ENCODE measurements at places on chromosomes 6 and 20.
A peak's percentile ranks its signal among the peaks of the same experiment; 100 is the strongest.

DNA sequence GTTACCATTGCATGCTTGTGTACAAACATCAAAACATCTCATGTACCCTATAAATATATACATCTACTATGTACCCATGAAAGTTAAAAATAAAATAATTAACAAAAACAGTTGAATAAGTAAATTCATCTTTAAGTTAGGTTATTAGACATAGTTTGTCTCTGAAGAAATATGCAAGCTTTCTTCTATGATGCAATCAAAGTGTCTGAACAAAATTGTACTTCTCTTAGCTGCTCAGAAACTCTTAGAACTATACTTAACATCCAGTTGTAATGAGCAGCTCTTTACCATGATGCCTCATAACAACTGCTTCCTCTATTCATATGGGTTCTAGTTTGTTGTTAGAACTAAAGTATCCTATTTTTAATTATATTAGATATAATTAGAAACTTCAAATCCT lies 5.9 kb downstream of the VNN1 start:
- DNase-seq, result no peak

GRCh38 chr6:73606428-73606827 lies 47.4 kb downstream of the SLC17A5 start:
- no peak for DNase-seq

DNA sequence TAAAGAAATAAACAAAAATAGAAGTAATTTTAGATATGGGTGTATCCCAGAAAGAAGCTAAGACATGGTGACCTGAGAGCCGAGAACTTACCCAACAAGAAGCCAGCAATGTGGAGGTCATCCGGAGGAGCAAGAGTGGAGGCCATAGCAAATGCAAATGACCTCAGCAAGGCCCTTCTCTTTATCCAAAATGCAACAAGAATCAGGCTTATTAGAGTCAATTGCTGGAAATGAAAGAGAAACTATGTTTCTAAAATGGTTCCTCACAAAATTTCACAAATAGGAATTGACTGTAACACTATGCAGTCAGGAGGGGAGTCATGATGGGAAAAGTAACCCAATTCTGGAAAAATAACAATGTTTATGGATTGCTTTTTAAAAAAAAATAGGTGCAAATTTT lies 90.4 kb downstream of the TNFAIP3 start:
- no peak for DNase-seq

DNA sequence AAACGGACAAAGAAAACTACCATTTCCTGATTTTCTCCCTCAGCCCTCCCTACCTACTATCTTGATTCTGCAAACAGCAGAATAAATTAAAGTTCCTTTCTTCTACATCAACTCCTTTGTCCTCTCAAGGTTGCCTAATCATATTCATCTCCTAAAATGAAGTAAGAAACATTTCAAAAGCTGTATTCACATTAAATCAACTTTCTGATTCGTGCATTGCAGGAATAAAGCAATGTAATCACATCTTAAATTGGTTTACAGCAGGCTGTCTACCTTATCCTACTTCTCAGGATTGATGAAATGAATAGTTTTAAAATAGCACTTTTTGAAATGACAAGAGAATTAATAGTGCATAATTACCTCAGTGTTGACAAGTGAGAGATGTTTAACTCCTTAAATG lies 25.1 kb downstream of the PRKN start:
- DNase-seq, result no peak

DNA sequence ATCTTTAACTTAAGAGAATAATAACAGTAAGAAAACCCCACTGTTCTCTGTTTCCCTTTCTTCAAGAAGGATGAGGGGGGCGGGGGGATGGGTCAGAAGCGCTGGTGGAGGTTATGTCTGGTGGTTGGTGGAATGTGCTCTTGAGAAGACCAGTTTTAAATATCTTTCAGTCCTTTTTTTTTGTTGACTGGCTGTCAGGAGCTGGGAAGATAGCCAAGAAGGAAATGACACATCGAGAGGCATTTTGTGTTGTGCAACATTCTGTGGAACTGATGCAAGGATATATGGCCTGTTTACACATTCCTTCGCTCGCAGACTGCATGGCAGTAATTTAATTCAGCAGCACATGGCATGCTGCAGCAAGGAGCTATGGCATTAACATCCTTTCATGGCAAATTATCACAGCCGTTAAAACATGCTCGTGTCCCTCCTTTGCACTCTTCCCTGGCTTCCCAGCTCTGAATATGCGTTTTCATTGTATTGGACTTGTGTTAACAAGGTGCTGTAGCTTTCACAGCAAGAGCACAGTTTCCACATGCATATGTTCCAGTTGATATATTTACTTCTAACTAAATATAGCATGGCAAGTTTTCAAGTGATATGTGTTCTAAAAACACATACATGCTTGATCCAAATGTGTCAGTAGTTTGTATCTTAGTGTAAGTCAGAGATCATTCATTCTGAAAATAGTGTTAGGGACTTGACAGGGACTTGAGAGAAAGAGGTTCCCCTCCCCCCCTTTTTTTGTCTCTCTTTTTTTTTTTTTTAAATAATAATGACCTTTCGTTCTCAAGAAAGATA lies 68.2 kb upstream of the SUPT3H start:
- no peak for DNase-seq

DNA sequence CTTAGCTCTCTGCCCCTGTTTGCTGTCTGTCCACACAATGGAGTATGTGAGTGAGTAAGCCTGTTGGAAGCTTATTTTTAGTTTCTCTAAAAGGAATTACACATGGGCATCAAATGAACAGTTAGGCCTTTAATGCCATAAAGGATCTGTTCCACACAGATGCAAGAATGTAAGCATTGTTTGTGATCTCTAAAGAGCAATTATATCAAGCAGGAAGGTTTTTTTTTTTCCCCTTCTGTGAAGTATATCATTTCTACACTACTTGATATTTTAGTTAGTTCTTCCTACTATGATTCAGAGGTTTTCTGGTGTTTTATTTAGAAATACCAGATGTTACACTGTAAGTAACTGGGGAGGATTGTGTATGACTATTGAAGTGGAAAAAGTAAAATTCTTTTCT lies 627.5 kb downstream of the COL12A1 start:
- no peak for DNase-seq

DNA sequence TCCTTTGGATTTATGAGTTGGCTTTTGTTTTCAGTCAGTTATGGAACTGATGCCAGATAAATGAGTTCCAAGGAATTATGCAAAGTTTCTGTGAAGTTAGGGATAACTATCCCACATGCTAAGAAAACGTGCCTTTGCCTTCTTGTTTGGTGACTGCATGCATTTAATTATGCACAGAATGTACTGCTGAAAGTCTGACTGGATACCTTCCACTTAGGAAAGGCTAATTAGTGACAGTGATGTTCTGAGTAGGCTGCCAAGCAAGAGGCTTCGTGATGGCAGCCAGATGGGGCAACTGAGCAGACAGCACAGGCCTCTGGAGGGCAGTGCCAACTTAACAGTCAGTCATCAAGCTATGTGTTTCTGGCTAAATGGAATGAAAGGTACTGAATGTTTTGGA lies 289.9 kb downstream of the CD109 start:
- DNase-seq, result no peak

GRCh38 chr20:47748069-47748468 lies 37.2 kb downstream of the SULF2 start:
- DNase-seq, result no peak

GRCh38 chr6:100454551-100455229 lies 10.0 kb downstream of the SIM1 start:
- no peak for DNase-seq

DNA sequence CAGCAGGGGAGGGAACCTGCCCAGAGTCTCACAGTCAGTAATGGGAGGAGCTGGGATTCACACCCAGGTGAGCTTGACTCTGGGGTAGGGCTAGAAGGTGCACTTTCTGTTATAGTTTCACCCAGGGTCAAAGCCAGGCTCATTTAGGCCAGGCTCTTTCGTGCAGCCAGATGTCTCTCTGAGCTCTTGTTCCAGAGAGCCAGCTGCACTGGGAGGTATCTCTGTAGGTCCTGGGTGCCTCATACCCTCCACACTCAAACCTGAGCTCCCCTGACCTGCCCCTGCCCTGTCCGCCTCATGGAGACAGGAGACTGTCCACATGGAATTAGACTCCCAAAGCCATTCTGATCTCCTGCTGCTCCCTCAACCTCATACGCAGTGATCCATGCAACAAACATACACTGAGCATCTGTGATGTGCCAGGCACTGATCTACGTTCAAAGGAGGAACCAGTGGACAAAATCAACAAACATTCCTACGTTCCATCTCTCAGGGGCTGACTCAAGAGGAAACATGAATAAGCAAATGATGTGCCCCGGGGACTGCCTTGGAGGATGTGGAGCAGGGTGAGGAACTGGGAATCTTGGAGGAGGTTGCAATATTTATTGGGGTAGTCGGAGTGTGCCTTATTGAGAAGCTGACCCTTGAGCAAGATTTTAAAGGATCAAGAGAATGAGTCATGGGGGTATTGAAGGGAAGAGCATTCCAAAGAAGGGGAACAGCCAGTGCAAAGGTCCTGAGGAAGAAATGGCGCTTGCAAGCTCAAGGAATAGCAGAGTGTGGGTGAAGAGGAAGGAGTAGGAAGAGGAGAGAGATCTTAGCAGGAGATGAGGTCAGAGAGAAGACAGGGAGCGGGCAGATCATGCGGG lies 71.3 kb upstream of the TOX2 start:
- no peak for DNase-seq

DNA sequence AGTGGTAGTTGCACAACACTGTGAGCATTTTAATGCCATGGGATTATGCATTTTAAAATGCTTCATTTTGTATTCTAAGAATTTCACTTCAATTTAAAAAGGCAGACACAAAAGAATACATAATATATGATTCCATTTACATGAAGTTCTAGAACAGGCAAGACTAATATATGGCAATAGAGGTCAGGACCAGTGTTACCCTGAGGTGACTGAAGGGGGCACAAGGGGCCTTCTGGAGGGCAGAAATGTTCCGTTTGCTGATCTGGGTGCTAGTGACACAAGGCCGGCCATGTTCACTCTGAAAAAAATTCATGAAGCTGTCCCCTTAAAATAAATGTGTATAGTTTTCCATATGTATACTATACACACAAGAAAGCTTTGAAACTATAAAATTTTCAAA lies 28.5 kb downstream of the TASP1 start:
- no peak for DNase-seq

GRCh38 chr20:56735084-56735642 lies 106.1 kb downstream of the TFAP2C start:
- no peak for DNase-seq

GRCh38 chr20:22805219-22805618 lies 220.8 kb upstream of the FOXA2 start:
- DNase-seq, result no peak

DNA sequence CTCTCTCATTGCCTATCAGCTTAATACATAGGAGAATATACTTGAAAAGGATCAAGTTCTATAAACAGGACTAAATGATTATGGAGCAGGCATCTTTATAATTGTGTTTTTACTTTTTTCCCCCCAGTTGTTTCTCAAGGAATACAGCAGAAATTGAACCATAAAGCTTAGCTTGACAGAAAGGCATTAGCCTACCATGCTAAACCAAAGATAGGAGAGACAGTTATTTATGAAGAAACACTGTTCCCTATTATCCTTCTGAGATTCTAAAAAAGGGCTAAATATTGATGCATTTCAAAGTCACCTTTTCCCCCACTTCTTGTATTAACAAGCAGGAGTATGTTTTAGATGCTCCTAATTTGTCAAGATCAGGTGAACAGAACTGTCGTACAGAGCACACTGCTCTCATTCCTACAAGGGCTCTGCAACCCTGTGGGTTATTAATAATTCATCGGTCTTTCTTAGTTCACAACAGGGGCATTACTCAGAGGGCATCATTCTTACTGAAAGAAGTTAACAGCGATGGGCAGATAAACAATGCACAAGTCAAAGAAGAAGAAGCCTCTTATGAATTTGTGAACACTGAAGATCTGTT lies 38.7 kb downstream of the PRKN start:
- DNase-seq, result no peak

DNA sequence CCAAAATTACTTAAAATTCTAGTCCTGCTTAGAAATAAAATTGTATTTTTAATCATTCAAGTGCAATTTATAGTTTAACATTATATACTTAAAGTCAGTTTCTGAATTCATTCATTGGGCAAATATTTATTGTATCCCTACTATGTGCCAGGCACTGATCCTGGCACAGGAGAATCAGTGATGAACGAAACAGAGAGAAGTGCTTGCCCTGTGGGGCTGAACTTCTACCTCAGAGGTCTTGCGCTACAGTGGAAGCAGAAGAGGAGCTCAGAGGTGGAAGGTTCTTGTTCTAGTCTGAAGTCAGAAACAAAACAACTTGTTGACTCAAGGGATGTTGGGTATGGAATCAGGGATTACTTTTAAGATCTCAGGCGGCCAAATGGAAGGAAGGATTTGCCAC lies 6.0 kb downstream of the CLDN20 start:
- no peak for DNase-seq

- DNase-seq, result no peak
These were observed 8.5 kb upstream of the DDX27 start for GRCh38 chr20:49210757-49211110.

- DNase-seq, result no peak
These were observed 110.9 kb upstream of the AKAP12 start for GRCh38 chr6:151128763-151129370.

- DNase-seq, result no peak
These were observed 36.1 kb downstream of the BCKDHB start for GRCh38 chr6:80142586-80142985.

GRCh38 chr6:42173101-42173500 lies at the start of gene GUCA1A:
Gene GUCA1A, plus strand, starts transcription at chr6:42173364. Its CDS starts 250 bp downstream, at chr6:42173614.
- DNase-seq, result no peak

DNA sequence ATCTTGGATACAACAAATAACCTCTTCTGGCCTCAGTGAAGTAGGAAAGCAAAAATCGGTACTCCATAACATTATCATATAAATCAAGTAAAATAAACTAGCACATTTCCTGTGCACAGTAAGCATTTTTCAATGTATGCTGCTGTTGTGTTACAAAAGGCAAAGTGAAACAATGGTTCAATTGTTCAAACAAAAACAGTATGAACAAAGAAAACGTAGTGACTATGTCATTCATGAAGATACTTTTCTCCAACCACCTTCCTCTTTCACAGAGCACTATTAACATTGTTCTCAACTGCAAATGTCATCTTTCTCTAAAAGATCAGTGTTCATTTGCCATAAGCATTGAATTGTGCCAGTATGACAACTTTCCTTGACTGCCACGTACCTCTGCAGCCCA lies 318.6 kb upstream of the PRDM1 start:
- DNase-seq, result no peak

GRCh38 chr20:32091888-32092346 lies 17.6 kb upstream of the TM9SF4 start:
- peak; percentile 77 for DNase-seq

GRCh38 chr6:114514170-114514569 lies 171.3 kb upstream of the HS3ST5 start:
- no peak for DNase-seq

- no peak for DNase-seq
These were observed 128.2 kb upstream of the BMP5 start for GRCh38 chr6:56003616-56004015.

GRCh38 chr20:19549896-19550295 lies 208.2 kb upstream of the RIN2 start:
- no peak for DNase-seq

- DNase-seq, result no peak
These were observed 96.4 kb upstream of the TAB2 start for GRCh38 chr6:149220882-149221773.
